ENCODE measurements at places on chromosomes 13 and 19.

DNA sequence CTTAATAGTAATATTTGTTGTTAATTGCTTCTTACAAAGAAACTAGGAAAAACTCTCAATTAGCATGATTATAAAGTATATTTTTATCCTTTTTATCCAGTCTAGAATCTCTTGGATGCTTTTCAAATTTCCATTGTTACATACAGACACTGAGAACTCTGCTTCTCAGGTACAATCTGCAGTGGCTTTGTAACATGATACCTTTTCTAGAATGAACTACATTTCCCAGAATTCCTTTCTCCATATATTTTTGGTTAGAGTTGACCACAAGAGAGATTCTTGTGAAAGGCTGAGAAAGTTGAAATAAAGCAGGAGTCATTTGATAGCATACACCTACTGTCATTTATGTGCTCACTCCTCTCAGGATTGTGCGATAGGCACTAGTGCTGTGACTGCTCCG lies 148.6 kb downstream of the SLITRK6 start:
- DNase-seq = no peak

- no peak for DNase-seq
Measured at GRCh38 chr19:50952910-50953309, at the start of gene KLK5. TSS of gene KLK5 (minus strand) at chr19:50953038. CDS start at chr19:50952657, 381 bp downstream.

DNA sequence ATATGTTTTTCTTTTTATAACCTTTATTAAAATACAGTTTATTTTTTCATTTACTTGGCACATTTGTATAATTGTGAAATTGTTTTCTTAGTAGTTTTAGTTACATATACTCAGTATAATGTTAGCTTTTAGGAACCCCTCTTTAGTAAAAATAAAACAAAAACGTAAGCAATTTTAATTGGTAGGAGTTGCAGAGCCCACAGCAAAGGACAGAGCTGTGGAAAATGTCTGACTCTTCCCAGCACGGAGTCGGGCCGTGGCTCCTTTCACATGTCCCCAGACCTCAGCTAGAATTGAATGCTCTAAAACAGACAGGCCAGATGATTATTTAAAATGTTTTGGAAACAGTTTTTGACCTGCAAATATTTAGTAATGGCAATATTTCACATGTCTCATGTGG lies 27.9 kb upstream of the CEACAM21 start:
- no peak for DNase-seq

DNA sequence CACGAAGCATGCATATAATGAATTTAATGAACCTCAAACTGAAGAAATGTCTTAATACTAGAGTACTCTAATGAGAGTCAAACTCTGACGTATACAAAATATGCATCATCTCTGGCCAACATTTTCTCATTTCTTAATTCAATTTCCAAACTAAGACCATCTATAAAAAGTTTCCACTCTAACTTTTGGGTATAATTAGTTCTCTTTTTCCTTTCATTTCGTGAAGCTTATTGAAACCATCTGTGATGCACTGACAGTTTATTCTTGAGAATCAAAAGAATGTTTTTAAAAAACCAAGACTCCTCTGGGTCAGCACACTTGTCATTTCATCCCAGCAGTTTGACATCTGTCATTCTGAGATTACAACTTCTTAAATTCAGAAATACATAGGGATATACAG lies 90.0 kb downstream of the CAB39L start:
- no peak for DNase-seq

DNA sequence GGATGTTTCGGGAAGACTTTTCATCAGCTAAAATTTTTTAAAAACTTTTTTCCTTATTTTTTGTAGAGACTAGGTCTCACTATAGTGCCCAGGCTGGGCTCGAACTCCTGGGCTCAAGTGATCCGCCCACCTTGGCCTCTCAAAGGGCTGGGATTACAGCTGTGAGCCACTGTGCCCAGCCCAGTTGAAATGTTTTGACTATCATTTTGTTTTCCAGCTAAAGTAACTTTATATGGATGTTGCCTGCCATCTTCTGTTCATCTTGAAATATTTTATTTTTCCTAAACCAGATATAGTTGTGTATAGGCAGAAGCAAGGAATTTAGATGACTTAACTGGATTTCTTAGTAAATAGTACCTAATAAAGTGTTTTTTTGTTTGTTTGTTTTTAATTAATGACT lies 7.0 kb downstream of the CAB39L start:
- DNase-seq = no peak

- no peak for DNase-seq
Measured at GRCh38 chr13:48299591-48299990, 4.0 kb upstream of the RB1 start.

Measured in RPMI8226 (cell line).